ENCODE measurements at places on chromosomes 12 and 14.

- no peak for DNase-seq
Observed at GRCh38 chr12:91542666-91543065, 360.0 kb upstream of the DCN start.

- no peak for DNase-seq
Observed at GRCh38 chr12:16506394-16506793, 99.6 kb downstream of the LMO3 start.

DNA sequence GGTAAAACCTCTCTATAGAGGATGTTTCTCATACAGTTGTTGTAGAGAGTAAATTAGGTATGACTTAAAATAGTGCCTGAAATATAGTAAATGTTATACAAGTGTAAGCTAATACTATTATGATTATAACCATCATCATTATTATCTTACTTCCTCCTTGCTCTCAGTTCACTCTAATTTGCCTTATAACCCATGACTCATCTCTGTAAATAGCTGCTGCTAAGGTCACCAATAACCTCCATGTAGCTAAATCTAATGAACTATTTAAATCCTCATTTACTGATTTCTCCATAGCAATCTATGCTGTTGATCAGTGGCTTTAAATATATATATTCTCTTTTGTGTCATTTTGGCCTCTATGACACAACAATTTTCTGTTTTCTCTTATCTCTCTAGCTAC, 109.6 kb downstream of the RMST start:
- no peak for DNase-seq

DNA sequence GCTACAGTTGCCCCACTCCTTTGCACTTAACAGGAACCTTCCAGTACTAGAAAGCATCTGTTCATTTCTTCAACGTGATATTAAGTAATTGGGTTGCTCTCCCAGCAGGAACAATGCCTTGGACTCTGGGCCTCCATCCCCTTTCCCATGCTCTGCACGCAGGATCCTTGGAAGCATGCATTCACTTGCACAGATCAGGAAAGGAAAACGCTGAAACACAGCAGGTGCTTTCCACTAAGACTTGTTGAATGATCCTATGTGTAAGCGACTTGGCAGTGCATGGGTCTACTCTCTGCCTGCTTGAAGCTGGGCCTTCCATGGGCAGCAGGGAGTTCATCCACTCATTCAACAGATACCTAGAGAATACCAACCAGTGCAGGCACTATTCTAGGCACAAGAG, 2.3 kb downstream of the LTBP2 start:
- no peak for DNase-seq

- peak; percentile 43 for DNase-seq
Observed at GRCh38 chr12:125346362-125346761, 281.1 kb downstream of the AACS start.

DNA sequence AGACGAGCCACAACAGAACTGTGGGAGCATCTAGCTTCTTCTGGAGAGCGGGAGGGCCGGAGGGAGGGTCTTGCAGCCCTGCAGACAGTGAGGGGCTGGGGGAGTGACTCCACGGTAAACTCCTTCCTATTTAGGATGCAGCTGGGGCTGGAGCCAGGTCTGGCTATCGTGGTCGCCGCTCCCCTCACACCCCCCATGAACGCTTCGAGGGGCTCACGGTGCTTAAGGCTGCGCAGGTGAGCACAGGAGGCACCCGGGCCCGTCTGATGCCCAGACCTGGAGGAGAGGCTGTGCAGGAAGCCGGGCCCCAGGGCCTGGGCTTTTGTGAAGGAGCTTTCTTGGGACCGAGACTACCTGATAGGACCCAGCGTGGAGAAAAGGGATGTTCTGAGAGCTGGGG, 3.9 kb upstream of the GNB3 start:
- DNase-seq = no peak

DNA sequence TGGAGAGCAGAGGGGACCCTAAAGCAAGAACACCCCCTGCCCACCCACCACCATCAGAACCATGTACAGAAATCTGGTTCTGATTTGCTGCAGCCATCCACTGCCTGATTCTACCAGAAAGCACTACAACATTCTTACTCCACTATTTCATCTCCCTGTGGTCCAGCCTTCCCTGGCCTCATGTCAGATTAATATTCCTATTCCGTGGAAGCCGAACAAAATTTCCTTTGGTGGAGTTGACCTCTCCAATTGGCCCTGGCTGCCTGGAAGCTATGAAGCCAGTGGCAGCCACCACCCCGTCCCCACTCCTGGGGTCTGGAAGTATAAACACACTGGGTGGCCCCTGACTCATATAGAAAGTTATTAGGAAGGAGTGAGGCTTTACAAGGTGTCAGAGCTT, 60.2 kb downstream of the ANO2 start:
- no peak for DNase-seq

DNA sequence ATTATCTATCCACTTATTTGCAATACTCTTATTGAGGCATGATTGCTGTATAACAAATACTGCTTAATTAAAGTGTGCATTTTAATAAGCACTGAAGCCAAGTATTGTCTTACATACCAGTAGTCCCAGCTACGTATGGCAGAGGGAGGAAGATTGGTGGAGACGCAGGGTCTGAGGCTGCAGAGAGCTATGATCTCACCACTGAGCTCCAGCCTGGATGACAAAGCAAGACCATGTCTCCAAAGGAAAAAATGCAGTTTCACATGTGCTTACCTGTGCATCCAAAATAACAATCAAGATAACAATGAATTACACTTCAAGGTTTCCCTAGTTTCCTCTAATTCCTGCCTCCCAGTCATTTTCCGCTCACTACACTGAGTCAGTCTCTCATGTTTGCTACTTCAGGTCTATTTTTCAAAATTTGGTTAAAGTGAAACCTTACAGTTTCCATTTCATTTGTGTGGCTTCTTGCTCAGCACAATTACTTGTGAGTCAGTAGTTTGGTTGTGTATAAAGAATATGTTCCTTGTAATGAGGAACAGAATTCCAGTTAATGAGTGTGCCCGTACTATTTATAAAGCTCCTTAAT, 1250.1 kb downstream of the TMEM121 start:
- DNase-seq = no peak

DNA sequence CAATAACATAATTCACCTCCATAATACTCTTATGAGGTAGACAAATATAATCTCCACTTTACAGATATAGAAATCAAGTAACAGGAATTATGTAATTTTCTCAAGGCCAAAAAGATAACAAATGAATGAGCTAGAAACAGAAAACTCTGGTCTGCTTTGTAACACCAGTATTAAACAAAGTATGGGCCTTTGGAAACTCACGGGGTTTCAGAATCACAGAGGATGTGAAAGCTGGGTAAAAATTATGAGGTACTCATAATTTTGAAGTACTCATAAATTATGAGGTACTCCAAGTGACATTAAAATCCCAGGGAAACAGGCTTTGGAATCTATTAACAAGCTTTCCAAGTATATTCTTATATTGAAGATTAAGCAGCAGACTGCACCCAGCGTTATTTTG, 140.2 kb downstream of the MED13L start:
- no peak for DNase-seq

DNA sequence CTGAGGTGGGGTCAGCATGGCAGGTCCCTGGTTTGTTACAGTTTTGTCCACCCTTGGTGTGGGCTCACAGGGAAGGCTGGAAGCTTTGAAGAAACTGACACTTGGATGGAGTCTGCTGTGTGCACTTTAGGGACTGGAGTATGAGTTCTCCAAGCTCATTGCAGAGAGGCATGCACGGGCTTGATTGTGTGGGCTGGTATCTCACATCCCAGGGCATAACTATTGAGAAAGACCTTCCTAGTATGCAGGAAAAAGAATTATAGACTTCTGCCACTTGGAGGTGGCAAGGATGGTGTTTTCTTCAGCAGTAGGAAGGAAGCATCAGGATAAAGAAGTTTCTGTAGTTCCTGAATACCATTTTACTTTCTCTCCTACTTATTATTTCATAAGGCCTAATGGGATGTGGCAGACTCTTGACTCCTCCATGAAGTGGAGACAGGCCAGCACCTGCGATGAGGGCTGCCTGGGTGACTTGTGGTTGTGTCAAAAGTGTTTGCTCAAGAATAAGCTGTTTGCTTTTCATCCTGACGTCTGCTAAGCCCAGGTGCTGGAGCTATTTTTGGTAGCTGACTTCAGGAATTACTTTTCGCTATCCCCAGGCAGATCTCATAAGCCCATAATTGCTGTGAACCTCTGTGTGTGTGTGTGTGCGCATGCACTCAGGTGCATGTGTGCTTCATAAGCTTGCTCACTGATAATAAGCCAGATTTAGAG, 125.8 kb downstream of the KTN1 start:
- DNase-seq = no peak

GRCh38 chr12:111753144-111753881, 13.4 kb upstream of the ALDH2 start:
- DNase-seq = peak; percentile 71

DNA sequence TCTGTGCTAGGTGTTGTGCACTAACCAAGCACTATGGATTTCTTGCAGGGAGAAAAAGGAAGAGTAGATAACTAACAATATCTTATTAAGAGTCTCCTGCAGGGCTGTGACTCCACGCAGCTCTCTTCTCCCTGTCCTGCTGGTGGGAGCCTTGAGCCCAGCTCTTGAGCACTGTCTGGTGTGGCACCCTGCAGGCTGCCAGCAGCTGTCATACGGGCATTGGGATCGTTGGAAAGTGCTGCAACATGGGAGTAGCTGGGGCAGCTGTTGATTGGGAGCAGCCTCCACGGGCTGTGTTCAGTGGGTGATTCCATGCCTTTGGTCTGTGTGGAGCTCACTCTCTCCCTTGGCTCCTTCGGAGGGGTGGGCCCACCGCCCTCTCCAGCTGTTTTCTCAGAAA, 125.3 kb downstream of the FBXL14 start:
- no peak for DNase-seq

DNA sequence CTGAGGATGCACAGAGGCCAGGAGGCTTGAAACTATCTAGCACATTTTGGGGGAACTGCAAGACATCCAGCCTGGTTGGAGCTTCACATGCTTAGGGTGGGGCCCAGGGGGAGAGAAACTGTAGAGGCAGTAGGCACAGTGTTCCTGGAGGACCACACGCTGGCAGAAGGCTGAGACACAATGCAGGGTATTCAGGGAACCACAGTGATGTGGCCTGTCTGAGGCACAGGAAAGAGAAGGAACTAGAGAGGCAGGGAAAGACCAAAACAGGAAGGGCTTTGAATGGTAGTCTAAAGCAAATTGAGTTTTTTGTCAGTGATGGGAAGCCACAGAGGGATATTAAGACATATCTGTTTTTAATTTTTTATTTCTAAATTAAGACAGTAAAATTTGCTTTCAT, 100.2 kb upstream of the PRICKLE1 start:
- DNase-seq = no peak

GRCh38 chr12:23253191-23253590, 628.2 kb downstream of the ETNK1 start:
- no peak for DNase-seq

DNA sequence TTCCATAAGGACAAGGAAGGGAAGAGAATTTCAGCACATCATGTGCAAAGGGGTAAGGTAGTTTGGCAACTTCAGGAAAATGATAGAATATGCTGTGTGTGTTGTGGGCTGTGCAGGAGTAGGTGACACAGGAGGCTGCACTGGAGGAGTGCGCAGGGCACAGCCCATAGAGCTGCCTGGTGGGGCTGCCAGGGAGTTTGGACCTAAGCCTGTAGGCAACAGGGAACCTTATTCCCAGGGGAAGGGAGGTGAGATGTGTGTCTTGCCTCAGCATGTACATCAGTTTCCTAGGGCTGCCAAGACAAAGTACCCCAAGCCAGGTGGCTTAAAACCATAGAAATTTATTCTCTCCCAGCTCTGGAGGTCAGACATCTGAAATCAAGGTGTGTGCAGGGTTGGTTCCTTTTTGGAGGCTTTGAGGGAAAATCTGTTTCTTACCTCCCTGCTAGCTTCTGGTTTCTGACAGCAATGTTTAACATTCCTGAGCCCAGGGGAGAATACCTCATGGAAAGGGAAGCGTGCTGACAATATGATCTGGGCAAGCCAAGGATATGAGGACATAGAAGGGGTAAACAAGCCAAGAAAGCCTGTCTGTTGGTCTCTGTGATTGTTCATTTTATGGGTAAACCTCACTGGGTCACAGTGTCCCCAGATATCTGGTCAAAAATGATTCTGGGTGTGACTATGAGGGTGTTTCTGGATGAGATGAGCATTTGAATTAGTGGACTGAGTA, 174.0 kb upstream of the NTF3 start:
- DNase-seq = no peak

GRCh38 chr14:54686871-54687749, 120.2 kb downstream of the SAMD4A start:
- DNase-seq = no peak

DNA sequence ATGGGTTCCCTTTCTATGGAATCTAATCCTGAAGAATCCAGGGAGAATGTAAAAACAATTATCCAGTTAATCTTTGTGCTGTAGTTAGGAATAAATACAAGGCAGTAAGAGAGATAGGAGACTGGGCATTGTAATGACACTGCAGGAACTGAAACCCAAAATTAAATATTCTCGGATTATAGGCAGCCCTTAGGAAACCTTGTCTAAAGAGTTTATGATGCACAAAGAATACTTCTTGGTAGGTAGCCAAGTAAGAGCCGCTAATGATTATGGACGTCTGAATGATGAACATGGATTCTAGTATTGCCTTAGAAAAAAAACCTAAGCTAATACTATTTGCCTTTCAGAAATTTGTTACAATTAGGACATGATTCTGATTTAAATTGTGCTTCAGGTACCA, 165.4 kb upstream of the LRIG3 start:
- no peak for DNase-seq

- DNase-seq = no peak
Observed at GRCh38 chr14:101571004-101571403, 9.7 kb downstream of the DIO3 start.

DNA sequence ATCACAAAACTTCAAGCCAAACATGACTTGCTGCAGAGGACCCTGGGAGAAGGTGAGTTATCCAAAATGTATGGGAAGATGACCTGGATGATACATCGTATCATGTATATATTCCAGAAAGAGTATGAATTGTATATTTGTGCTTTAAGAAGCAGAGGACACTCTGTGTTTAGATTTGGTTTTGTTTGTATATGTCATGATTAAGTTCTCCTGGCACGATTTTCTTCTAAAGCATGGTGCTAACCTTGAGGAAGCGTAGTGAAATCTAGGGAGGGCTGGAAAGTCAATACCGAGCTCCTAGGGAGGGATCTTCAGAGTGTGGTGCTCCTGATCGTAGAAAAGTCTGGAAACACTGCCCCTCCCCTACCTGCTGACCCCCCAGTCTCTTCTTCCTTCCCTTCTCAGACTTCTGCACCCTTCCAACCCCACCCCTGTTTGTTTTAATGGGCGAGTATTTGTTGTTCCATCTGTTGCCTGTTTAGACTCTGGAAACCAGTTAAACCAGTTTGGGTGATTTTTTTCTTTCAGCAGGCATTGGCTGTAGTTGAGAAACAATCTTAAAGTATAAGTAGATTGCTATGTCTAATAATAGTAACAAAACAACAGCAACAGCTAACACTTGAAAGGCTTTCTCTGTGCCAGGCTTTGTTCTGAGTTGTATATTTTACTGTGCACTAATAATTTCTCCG, 141.6 kb downstream of the KICS2 start:
- DNase-seq = peak; percentile 33

All from mesendoderm (in vitro differentiated cells).